ENCODE measurements at places on chromosomes 11 and 22.

GRCh38 chr11:48011798-48012391 is 31.5 kb downstream of the PTPRJ start:
- DNase-seq, result peak; percentile 71

DNA sequence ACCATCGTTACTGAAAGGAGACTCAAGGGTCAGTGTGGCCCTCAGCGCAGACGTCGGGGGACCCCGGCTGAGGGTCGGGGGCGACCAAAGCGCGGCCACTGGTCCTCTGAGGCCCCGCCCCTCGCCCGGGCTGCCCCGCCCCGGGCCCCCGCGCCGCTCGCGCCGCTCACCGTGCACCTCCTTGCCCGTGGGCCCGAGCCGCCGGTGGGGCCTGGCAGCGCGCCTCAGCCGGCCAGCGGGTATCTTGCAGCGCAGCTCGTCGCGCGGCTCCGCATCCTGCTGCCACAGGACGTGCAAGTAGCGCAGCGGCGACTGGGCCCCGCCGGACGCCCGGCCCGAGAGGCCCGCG is 419 bp downstream of the ANKRD54 start:
- DNase-seq, result peak; percentile 47

- peak; percentile 46 for DNase-seq
Observed at GRCh38 chr11:69310934-69311766, 17.2 kb downstream of the MYEOV start.

GRCh38 chr11:82176365-82176764 is 557.3 kb downstream of the FAM181B start:
- DNase-seq, result no peak

- DNase-seq, result no peak
Observed at GRCh38 chr22:47355388-47355725, 592.9 kb downstream of the TBC1D22A start.

DNA sequence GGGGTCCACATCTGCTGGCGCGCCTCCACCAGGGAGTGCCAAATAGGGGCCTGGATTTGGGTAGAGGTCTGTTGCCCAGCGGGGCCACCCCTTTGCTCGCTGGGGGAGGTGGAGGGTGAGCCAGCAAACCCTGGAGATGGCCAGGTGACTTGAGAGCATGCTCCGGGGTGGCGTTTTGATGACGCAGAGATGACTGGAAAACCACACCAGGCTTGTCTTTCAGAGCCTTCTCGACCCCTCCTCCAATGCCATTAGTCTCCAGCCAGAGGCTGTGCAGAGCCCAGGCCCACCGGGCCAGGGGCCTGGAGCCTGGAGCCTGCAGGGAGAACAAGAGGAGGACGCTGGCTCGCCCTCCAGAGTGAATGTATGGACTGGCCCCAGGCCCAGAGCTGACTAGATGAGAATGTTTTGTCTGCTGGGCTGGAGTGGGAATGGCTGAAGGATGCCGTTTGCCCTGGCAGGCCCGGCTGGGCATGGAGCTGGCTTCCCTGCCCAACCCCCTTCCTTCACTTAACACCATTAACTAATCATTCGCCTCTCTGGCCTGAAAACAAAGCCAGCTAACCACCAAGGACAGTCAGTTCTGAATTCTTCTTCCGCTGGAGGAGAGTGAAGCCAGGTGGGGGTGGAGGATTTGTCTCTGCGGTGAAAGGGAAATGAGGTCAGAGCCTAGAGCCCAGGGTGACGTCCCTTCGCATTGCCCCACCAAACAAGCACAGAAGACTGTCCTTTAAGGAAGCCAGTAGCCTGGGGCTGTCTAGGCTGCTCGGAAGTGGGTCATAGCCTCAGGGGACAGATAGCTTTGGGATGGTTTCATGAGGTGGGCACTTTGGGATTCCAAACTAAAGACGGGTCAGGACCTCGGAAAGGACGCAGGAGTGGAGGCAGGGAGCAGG is 1.6 kb upstream of the MCAM start:
- DNase-seq, result no peak

- DNase-seq, result no peak
Observed at GRCh38 chr11:35349897-35350296, 69.5 kb downstream of the SLC1A2 start.

DNA sequence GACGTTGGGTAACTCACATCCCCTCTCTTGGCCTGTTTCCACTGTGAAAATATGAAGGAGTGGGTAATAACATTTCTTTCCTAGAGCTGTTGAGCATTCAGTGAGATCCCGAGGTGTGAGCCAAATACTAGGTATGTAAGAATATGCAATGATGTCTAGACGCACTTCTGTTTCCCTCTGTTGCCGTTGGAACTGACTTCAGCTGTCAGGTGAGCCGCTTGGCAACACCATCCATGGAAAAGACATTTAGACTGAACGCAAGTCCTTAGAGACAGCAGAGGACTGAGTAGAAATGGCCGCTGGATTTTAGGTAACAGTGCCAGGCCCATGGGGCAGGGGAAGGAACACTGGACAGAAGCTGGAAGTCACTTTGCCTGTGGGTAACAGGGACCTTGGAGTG is 29.5 kb upstream of the SHANK2 start:
- DNase-seq, result no peak

DNA sequence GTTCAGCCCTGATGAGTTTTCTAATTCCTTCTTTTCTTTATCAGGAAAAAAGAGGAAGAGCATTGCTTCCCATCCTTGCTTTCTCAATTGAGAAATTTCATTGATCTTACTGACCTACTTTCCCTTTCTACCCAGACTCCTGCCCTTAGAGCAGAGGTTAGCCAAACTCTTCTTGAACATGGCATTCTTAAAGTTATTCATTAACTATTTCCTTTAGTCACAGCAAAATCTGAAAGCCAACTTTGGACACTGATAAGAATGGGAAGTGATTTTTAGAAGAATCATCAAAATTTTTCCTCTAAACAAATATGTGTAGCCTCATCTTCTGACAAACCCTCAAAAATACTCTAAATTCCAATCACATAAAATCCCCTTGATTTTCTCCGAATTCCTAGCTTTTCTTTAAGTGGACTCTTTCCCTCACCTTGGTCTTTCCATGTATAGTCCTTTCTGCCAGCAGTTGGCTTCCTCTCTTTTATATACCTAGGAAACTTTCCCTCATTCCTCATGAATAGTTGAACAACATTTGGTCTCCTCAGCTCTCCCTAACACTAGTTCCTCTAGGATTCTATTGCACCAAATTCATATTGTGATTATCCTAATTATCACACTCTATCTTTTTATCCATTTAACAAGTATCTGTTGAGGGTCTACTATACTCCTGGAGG is 566.7 kb upstream of the CCDC90B start:
- DNase-seq, result no peak

DNA sequence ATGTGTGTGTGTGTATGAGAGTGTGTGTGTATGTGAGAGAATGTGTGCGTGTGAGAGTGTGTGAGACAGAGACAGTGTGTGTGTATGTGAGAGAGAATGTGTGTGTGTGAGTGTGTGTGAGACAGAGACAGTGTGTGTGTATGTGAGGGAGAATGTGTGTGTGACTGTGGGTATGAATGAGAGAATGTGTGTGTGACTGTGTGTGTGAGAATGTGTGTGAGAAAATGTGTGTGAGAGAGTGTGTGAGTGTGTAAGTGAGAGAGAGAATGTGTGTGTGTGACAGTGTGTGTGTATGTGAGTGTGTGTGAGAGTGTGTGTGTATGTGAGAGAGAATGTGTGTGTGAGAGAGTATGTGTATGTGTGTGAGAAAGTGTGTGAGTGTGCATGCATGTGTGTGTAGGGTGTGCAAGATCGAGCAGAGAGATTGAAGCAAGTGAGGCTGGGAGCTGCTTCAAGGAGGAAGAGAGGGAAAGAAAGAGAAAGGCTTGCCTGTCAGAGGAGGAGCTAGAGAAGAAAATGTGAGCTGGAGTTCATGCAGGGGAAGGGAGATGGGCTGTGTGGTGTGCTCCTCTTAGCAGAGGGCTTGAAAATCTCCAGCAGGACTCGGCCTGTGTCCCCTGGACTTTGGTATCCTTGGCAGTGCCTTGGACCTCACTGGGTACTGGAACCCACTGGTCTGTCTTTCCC is 27.7 kb upstream of the TP53I11 start:
- no peak for DNase-seq

DNA sequence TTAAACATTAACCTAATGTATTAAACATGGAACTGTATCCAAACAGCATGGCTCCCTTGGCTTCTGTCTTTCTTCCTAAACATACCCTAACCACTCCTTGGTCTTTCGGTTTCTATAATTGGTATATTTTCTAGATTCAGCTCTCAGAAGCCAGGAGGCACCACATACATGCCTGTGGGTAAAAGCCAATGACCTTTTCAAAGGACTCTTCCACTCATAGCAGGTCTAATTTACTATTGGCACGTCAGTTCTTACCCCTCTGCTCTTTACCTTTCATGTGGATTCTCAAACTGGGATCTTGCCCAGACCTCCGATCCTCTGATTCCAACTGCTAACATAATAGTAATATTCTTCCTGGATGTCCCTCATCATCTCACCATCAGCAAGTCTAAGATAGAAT is 835.1 kb downstream of the NTM start:
- no peak for DNase-seq

GRCh38 chr11:73152086-73152853 is 10.2 kb upstream of the FCHSD2 start:
- DNase-seq, result no peak
